SK-N-SH (cell line): ENCODE measurements at places on chromosomes 12 and 14.

GRCh38 chr12:11981121-11981733 lies 89.5 kb upstream of the BCL2L14 start:
- DNase-seq = no peak

DNA sequence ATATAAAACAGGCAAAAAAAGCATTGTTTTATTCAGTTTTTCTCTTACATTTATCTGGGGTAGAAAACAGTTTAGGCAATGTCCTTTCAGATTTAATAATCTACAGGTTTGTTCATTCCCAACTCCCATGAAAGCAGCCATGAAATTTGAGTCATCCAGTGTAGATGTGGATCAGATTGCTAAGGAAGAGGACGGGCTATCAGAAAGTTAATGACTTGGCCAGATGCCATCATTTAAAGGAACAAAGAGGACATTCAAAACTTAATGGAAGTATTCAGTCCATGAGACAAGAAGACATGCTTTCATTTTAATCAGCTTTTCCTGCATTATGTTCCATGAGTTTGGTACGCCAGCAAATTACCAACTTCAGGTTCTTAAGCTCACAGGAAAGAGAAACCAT lies 31.1 kb upstream of the POC1B start:
- DNase-seq = no peak

DNA sequence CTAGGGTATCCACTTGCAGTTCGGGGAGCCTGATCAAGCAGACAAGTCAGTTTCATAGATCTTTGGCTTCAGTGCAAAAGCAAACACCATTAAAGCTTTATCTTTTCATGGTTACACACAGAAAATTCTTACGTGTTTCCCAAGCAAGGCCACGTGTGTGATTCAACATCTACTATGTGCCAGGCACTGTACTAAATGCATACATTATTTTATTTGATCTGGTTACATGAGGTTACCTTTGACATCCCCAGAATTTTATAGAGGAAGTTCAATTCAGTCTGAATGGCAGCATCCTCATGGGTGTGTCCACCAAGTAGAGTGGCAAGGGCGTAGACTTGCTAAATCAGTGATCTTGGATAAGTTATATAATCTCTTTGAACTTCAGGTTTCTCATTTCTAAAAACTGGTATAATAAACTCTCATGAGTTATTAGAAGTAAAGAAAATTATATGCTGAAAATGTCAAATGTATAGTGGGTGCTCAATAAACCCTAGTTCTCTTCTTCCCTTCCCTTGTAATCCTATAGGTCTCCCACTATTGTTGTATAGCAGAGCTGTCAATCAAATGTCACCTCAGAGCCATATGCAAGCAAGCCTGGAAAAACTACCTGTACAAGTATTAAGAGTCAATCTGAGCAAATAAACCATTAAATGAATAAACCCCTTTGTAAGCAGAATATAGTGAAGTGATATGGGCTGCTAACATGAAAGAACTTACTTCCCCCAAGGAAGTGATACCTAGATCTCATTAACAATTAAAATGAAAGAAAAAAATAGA lies 50.3 kb upstream of the TMX1 start:
- no peak for DNase-seq

DNA sequence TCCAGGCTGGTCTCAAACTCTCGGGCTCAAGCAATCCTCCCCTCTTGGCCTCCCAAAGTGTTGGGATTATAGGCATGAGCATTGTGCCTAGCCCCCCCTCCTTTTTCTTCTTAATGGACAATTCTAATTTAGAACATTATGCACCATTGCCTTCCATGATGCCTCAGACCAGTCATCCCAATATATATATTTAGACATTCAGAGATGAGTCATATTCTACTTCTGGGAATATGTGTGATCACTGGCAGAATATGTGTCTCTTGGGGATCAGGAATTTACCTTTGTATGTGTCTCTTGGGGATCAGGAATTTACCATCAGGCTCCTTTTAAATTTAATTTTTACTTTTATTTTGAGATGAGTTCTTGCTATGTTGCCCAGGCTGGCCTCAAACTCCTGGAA lies 7.5 kb upstream of the CCDC177 start:
- no peak for DNase-seq

GRCh38 chr12:127595506-127595905 lies 671.5 kb upstream of the TMEM132C start:
- DNase-seq = no peak

- DNase-seq = no peak
These were observed 141.3 kb downstream of the SMOC1 start for GRCh38 chr14:70020352-70021170.

DNA sequence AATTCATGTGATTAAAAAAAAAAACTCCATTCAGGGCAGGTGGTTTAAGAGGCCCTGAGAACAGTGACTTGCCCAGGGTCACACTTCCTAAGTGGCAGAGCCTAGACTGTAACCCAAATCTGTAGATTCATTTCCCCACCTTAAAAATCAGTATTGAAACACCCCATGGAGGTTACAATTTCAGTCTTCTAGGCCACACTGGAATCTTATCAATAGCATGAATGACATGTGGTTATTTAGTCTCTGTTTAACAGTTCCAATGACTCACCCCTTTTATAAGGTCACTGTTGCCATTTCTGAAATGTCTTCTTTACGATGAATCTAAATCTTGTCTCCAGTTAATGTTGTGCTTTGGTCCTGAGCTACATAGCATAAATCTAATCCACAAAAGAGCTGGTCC lies 262.3 kb upstream of the GRIP1 start:
- no peak for DNase-seq

GRCh38 chr14:71764701-71765382 lies 167.4 kb upstream of the RGS6 start:
- DNase-seq = no peak

- DNase-seq = no peak
These were observed 100.1 kb downstream of the CRADD start for GRCh38 chr12:93777254-93777653.

DNA sequence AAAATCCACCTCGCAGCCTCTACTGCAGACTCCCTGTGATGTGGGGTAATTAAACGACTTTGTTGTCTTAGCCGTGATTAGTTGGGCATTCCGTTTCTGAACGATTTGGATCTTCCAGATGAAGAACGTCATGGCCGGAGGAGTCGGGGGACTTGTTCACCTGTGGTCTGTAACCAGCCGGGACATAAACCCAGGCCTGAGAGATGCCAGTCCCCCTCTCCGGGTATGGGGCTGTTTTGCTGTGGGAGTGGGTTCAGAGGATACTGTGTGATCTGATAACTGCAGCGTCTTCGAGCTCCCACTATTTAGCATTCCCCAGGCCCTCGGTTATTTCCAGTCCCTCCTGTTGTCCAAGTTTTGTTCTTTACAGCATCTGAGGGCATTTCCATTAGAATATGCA lies 96.1 kb downstream of the PIWIL1 start:
- DNase-seq = no peak

- no peak for DNase-seq
These were observed 17.0 kb downstream of the NEK9 start for GRCh38 chr14:75109877-75110276.

GRCh38 chr14:95522116-95522515 lies 5.7 kb upstream of the SYNE3 start:
- DNase-seq = no peak

- peak; percentile 9 for DNase-seq
These were observed 803 bp downstream of the STK38L start for GRCh38 chr12:27244689-27245488.

- no peak for DNase-seq
These were observed 598.8 kb downstream of the C12orf50 start for GRCh38 chr12:87430444-87430843.

GRCh38 chr14:75823334-75823733 lies 158.5 kb downstream of the TGFB3 start:
- DNase-seq = no peak

GRCh38 chr12:113867258-113867657 lies 98.9 kb downstream of the RBM19 start:
- DNase-seq = peak; percentile 60

DNA sequence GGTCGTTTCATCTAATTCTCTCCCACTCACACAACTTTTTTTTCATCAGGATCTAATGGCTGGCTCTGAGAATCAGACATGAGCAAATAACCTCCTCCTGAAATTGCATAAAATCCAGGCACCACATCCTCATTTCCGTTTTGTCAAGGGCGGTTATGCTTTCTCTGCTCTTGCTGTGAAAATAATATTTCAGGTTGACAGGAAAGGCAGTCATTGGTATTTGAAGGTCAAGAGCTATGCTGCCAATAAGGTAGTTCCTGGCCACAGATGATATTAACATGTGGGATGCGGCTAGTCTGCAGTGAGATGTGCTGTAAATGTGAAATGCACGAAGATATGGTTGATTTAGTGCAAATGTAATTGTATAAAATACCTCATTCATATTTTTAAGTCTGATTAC lies 870.2 kb upstream of the TMEM132C start:
- DNase-seq = no peak

- DNase-seq = no peak
These were observed 6.7 kb upstream of the MORN3 start for GRCh38 chr12:121676190-121676589.

GRCh38 chr12:85804663-85805062 lies 31.5 kb downstream of the RASSF9 start:
- DNase-seq = no peak

DNA sequence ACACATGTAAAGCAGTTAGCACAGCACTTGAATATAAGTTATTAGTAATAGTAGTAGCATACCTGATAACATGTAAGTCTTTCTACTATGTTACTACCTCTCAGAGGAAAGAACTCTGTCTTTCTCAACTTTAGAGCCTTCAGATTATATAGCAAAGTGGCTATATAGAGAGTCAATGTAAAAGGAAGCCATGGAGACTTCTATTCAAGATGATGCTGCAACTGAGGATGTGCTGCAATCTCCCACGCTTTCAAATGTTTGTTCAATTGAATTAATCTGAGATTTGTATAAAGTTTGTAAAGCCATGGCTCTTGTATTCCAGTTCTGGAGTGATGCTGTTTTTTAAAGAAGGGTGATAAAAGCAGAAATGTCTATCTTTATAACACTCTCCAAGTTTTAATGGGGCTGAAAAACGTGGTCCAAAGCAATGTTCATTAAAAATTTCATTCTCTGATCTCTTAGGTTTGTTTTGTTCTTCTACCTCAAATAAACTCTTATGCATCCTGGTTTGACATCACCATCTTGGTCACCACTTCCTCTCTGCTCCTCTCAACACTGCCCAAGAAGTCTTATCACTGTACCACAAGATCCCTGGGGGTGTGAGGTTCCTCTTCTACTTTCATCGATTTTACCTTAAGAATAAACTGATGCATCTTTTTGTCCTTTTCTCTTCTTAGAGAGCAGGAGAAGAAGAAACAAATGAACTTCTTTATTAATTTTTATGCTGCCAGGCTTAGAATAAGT lies 40.6 kb downstream of the C12orf42 start:
- DNase-seq = no peak

DNA sequence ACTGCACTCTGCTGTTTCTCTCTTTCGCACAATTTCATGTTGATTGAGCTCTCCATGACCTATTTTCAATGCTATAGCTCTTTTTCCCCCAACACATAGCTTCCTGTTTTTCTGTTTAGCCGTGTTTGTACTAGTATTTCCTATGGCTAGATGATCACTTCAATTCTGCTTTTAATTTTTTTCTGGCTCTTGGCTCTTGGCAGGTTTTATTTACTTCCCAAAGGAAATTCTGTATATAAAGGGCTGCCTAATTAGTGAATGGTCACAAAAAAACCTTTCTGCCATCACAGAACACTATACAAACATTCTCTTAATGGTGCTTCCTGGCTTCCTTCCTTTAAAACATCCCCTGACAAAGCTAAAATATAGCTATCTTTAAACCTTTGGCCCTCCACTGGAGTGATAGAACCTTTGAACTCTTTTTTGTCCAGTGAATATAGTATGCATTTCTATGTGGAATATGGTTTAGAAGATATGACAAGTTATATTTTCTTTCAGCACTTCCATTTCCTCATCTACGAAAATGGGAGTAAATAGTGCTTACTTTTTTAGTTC lies 88.2 kb downstream of the RASSF9 start:
- no peak for DNase-seq

DNA sequence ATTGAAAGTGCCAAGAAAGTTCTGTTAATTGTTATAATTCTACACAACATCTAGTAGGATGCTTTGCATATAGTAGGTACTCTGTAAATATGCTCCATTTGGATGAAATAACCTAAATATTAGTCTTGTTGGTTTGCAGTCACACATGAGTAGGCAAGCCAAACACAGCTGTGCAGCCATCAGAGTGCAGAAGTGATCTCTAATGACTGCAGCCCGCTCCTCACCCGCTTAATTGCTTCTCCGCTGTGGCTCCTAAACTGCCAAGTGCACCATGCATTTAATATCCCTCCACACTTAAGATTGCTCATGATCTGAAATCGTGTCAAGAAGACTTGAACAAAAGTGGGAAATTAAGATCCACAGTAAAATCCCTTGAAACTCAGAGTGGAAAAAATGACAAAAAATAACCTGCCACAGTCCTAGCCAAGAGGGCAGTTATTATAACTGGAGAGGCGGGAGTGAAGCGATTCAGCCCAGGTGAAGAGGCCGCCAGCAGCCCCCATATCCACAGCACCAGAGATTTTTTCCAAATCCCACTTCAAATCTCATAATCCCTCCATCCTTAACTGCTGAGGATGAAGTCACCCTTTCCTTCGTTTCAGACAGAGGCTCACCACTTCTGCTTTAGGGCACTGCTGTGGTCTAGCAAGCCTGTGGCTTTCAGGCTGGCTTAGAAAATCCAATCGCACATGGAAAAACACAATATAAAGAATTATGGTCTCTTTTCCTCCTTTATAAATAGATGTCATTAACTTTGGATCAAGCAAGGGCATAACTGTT lies 69.5 kb downstream of the TMEM30B start:
- no peak for DNase-seq

DNA sequence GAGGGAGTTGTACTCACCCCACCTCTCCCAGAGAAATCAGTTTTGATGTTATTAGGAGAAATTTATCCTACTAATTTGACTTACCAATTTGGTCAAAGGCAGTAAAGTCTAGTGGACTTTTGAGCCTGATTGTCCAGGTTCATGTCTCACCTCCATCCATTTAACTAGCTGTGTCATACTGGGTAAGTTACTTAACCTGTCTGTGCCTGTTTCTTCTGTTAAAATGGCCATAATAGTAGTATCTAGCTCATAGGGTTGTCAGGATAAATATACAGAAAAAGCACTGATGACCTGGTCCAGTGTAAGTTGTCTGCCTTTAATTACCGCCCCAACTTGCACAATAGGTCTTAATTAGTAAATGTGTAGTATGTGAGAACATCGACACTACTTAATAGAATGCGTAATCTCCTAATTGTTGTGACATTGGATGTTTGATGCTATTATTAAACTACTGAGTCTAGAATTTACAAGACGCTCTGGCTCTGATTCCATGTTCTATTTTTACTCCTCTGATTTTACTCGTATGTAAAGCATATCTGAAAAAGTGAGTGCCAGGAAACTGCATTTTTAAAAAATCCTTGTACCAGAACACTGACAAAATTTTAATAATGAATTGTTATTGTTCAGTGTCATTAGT lies 1.5 kb downstream of the RAB21 start:
- no peak for DNase-seq
